ENCODE measurements at places on chromosomes 7 and 10. TPM values are rescaled to one million over a fixed set of nuclear protein-coding genes. Genes with fewer than 3 reads are reported as not detected.
A peak's percentile ranks its signal among the peaks of the same experiment; 100 is the strongest.

The EBLN1 gene
- not detected for total RNA-seq

DNA sequence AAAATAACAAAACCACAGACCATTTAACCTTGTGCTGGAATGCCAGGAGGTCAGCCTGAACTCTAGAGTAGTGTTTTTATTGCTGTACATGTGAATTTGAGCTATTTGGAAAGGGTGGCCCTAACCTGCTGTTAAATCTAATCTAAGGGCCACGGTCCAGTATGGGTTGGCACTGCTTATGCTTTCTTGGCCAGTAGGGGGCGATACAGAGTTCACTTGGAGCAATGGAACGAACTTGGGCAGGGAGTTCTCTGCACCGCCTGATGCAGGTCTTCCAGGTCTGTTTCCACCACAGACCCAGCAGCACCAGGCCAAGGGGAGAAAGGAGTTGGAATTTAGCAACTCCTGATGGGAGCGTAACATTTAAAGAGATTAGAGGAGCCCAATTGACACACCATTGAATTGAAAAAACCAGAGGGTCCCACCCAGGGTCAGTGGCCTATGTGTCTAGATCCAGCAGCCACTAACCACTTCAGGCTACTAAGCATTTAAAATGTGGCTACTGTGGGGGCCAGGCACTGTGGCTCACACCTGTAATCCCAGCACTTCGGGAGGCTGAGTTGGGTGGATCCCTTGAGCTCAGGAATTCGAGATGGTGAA lies 75.7 kb upstream of the EFCAB10 start:
- DNase-seq = peak; percentile 55

- DNase-seq = no peak
Observed at GRCh38 chr10:110163192-110163773, 44.1 kb upstream of the MXI1 start.

GRCh38 chr10:127186813-127187212 lies 9.6 kb downstream of the INSYN2A start:
- DNase-seq = no peak

The WDR11 gene
- 74.1 TPM for total RNA-seq

- no peak for DNase-seq
Observed at GRCh38 chr7:139871820-139872219, 42.8 kb downstream of the TBXAS1 start.

DNA sequence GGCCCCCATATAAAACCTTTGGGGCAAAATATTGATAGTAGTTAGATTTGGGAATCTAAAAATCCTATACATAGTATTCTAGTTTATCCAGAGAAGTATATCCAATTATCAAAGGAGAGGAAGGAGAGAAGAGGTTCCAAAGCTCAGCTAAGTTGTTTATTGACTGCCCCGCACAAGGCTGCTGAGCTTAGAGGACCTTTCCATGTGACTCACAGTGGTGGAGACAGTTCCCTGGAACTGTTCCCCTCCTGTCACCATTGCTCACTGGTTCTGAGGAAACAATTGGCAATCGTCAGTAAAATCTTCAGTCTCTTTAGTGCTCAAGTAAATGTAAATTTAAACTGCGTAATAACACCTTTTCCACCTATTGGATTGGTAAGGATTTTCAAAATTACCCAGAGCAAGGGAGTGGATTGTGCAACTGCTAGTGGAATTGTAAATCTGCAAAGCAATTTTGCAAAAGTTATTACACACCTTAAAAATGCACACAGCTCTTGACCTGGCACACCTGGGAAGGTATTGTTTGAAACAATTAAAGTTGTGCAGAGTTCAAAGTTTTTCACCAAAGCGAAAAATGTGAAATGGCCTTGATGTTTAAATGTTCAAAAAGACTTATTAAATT lies 63.1 kb downstream of the EEPD1 start:
- DNase-seq = no peak

DNA sequence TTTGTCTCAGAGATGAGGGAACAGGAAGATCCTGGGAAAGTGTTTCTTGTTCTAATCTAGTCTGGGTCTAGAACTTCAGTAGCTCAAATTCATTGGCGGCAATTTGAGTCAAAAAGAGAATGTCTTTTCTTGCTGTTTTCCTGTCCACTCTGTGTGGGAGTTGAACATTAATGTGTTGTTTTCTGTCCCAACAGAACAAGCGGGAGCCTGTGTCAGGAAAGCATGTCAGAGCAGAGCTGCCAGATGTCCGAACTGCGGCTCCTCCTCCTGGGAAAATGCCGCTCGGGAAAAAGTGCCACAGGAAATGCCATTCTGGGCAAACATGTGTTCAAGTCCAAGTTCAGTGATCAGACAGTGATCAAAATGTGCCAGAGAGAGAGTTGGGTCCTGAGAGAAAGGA lies 16.0 kb downstream of the GIMAP8 start:
- DNase-seq = no peak

DNA sequence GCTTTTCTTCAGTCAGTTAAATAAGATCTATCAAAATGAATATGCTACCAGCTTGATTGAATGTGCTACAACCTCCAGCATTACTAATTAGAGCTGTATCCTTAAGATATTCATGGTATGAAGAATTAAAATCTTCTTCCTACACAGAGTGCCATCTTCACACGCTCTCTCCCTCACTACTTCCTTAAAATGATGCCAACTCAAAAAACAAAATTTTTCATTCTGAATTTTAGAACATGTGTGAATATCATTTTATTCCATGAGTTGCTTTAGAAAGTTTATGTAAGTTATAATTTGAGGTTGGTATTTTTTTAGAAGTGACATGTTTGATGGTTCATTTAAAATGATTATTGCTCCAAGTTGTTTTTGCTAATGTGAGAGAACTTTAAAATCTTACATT lies 407.5 kb upstream of the CELF2 start:
- no peak for DNase-seq

Measured in glutamatergic neuron (in vitro differentiated cells).